ENCODE measurements at places on chromosomes 5 and 9. TPM values are rescaled to one million over a fixed set of nuclear protein-coding genes. Genes with fewer than 3 reads are reported as not detected.

UNC13B gene
- 43.6 TPM for total RNA-seq

ALDH7A1 gene
- 75.7 TPM for total RNA-seq

DNM1 gene
- 2.5 TPM for total RNA-seq

HTR4 gene
- total RNA-seq: 8.9 TPM

KIAA1958 gene
- total RNA-seq: 9.0 TPM

PARP8 gene
- total RNA-seq: 5.4 TPM

NEUROG1 gene
- total RNA-seq: not detected

PKD2L2 gene
- not detected for total RNA-seq

AFAP1L1 gene
- total RNA-seq: 1.6 TPM

FIBCD1 gene
- total RNA-seq: 32.9 TPM

RNF183 gene
- 0.57 TPM for total RNA-seq

ANXA6 gene
- total RNA-seq: 21.2 TPM

F2RL1 gene
- total RNA-seq: 87.0 TPM

MRPS30 gene
- total RNA-seq: 62.3 TPM

ZER1 gene
- 35.1 TPM for total RNA-seq

FAF2 gene
- 37.0 TPM for total RNA-seq

DNAH5 gene
- 0.11 TPM for total RNA-seq

PLAC8L1 gene
- not detected for total RNA-seq

GRXCR2 gene
- not detected for total RNA-seq

C1QTNF3 gene
- 4.6 TPM for total RNA-seq

PCDHA12 gene
- total RNA-seq: not detected

MARCOL gene
- not detected for total RNA-seq

PTGDS gene
- 15.9 TPM for total RNA-seq

ADCY2 gene
- total RNA-seq: 1.9 TPM

SLIT3 gene
- 7.6 TPM for total RNA-seq

DPYSL3 gene
- 8.8 TPM for total RNA-seq

ACTL7A gene
- total RNA-seq: not detected

CDX1 gene
- total RNA-seq: 299 TPM

TICAM2 gene
- 2.4 TPM for total RNA-seq

SLC4A9 gene
- total RNA-seq: not detected

ADAMTS16 gene
- total RNA-seq: not detected

FLT4 gene
- total RNA-seq: 3.1 TPM

ADRB2 gene
- total RNA-seq: 1.2 TPM

TRAF2 gene
- total RNA-seq: 50.6 TPM

SPINK6 gene
- total RNA-seq: not detected

PCDH12 gene
- 1.1 TPM for total RNA-seq

DTWD2 gene
- total RNA-seq: 7.5 TPM

TOR2A gene
- 25.8 TPM for total RNA-seq

GALNT12 gene
- 145 TPM for total RNA-seq

ZBTB34 gene
- 4.6 TPM for total RNA-seq

PHF19 gene
- total RNA-seq: 23.8 TPM

ACOT12 gene
- total RNA-seq: not detected

PTGES2 gene
- total RNA-seq: 93.7 TPM

GNA14 gene
- 7.9 TPM for total RNA-seq

RASEF gene
- total RNA-seq: 36.8 TPM

CTNNAL1 gene
- 22.4 TPM for total RNA-seq

CDH6 gene
- 0.52 TPM for total RNA-seq

PROB1 gene
- 0.48 TPM for total RNA-seq

SPINK1 gene
- total RNA-seq: 623 TPM

HINT1 gene
- total RNA-seq: 288 TPM

THBS4 gene
- 9.1 TPM for total RNA-seq

ZCCHC9 gene
- total RNA-seq: 24.9 TPM

GPX8 gene
- 7.1 TPM for total RNA-seq

NUTM2G gene
- not detected for total RNA-seq

EDIL3 gene
- 27.5 TPM for total RNA-seq

SLC1A1 gene
- 9.1 TPM for total RNA-seq

CTSL gene
- total RNA-seq: 69.9 TPM
